ENCODE measurements at places on chromosomes 4 and X.

- DNase-seq = no peak
Measured at GRCh38 chr4:8539661-8540060, 40.5 kb upstream of the GPR78 start.

- DNase-seq = no peak
Measured at GRCh38 chr4:11546391-11547175, 117.9 kb upstream of the HS3ST1 start.

DNA sequence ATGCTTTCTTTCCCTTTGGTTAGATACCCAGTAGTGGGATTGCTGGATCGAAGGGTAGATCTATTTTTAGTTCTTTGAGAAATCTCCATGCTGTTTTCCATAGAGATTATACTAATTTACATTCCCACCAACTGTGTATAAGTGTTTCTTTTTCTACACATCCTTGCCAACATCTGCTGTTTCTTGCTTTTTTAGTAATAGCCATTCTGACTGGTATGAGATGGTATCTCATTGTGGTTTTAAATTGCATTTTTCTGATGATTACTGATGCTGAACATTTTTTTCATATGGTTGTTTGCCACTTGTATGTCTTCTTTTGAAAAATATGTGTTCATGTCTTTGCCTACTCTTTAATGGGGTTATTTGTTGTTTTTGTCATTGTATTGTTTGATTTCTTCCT is 6.6 kb upstream of the AGA start:
- peak; percentile 83 for DNase-seq

DNA sequence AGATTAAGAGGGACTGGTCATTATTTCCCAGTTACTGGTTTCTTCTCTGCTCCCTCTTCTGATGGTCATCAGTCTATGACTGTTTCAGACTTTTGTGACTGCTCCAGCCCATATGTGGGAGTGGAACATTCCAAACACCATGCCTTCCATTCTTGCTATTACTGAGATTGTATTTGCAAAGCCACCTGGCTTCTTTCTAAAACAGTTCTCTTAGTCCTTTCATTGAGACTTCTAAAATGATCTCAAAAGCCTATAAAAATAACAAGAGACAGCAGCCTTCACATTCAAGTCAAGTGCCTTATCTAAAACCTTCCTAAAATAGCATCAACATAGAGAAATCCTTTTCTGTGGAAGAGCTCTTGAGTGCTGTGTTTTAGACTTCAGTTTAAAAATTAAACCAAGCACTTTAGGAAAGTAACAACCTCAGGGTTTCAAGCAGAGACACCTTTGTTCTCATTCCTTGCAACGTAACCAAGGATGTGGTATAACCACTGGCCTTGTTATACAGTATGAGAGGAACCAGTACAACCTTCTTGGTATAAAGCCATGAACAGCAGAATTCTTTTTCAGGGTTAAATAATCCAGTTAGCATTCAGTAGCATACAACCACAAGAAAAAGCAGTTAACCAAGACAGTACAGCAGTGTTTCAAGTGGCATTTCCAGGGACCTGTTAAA is 97.1 kb downstream of the NFKB1 start:
- DNase-seq = peak; percentile 13

DNA sequence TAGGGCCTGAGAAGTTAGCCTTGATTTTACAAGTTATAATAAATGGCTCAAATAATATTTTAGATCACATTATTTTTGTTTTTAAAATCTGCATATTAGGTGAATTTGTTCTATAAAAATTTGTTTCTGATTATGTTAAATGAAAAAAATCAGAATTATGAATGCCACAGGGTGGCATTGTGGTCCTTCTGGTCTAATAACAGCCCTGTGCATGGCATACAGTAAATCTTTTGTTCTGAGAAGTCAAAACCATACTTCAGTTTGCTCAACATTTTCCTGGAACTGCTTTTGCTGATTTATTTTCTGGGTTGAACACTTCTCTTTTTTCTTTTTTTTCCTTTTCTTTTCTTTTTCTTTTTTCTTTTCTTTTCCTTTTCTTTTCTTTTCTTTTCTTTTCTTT is 101.0 kb upstream of the UBQLN2 start:
- DNase-seq = peak; percentile 0

DNA sequence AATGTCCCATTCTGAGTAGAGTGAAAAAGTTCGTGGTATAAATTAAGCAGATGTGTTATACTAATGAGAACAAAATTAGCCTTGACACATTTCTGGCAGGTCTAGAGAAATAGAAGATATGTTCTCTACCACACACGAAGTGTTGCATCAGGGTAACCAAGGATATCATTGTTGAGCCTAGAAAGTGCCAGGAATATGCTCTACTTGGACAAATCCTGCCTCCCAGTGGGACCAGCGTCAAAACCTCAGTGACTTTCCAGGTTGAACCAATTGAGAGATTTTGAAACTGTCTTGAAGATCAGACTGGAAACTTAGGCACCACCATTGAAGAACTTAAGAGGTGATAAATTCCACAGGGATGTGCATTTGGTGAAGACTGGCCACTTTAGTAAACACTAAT is 115.9 kb downstream of the HPGD start:
- DNase-seq = no peak

GRCh38 chr4:138650929-138651448 is 364.6 kb upstream of the NOCT start:
- peak; percentile 95 for DNase-seq

DNA sequence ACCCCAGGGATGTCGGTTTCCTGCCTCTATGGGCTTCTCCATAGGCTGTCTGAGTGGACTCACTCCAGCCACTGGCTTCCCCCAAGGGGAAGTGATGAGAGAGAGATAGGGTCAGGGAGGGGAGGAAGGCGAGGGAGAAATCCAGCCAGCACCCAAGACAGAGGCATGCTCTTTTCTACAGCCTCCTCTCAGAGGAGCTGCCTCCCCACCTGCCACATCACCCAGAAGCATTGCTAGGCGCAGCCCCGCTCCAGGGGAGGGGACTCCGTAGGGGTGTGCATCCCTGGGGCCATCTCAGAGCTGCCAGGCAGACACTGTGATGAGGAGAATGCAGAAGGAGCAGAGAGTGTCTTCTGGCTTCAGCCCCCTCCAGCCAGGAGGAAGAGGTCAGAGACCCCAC is 109.5 kb upstream of the NKX1-1 start:
- no peak for DNase-seq

DNA sequence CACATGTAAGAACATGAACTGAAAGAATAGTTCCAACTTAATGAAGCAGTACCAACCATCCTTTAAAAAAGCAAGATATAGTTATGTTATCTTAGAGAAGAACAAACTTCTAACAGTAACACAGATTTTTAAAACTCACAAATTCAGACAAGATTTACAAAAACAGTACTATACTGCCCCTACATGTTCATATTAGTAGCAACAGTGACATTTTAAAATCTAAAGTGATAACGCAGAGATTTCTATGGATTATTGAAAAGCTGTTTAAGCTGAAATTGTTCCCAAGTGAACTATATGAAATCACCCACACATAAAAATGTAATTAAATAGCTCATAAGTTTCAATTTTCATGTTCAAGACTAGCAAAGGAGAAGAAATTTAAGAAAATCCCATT is 166.0 kb downstream of the FBXW7 start:
- DNase-seq = no peak

- peak; percentile 23 for DNase-seq
Measured at GRCh38 chr4:158169931-158170690, 2.7 kb downstream of the GASK1B start.

DNA sequence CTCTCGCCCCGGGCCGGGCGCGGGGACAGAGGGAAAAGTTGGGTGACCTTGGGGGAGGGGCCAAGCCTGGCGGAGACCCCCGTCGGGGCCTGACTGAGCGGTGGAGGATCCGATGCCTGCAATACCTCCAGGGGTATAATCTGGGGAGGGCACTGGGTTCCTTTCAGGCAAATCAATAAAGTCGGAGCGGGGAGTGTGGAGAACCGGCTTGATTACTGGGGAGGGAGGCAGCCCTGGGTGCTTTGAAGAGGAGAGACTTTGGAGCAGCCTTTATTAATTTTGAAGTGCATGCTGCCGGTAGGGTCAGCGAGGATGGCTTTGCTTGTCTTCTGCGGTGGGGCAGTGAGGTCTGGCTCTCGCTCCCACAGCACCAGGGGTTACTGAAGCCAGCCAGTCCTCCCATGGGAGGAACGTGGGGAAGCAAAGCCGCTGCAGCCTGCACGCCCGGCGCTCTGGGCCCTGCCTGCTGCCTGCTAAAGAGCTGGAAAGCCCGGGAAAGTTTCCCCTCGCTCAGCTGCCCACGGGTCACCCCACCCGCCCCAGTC is 403 bp upstream of the LGI2 start:
- peak; percentile 33 for DNase-seq

DNA sequence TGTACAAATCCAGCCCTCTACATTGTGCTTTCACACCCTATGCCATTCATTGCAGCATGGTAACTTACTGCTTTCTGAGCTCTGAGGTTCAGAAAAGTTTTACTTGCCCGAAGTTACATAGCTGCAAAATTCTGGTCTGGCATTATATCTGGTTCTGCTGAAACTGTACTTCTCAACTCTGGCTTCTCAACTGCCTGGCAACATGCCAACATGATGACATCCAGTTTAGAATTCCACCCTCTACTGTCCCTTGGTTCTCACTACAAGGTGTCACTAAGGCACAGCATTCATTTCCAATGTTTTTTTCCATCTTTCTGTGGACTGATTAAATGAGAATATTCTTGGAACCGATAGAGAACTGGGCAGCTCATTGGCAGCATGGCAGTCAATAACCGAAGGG is 242.9 kb upstream of the PRPS2 start:
- no peak for DNase-seq

GRCh38 chrX:123436512-123437136 is 252.5 kb downstream of the GRIA3 start:
- no peak for DNase-seq

GRCh38 chrX:150365051-150365989 is 2.2 kb downstream of the MAMLD1 start:
- peak; percentile 66 for DNase-seq

- peak; percentile 85 for DNase-seq
Measured at GRCh38 chr4:168598191-168598590, 101.3 kb downstream of the PALLD start.

GRCh38 chr4:112253382-112254000 is 21.9 kb downstream of the AP1AR start:
- no peak for DNase-seq

- DNase-seq = peak; percentile 88
Measured at GRCh38 chrX:22159071-22159470, 113.6 kb upstream of the CBLL2 start.

DNA sequence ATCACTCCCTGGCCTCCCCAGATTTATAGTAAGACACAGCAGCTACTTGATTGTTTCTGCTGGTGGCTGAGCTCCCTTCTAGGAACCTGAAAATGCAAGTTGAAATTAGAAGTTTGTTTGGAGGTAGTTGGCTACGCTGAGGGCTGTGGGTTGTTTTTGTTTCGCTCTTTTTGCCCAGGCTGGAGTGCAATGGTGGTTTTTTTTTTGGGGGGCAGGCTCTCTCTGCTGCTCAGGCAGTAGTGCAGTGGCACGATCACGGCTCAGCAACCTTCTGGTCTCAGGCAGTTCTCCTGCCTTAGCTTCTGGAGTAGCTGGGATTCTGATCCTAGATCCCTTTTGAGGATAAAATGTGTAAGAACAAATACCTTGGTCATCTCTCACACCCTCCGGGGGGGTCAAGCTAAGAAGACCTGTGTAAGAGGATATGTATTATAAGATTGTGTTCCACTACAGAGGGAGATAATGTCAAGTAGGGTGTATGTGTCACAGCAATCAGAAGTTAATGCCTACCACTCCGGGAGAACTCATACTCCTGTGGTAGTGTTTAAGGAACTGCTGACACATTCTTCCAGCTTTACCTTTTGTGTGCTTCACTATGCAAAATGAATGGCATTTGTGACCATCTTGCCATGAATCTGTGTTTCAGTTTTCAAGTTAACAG is 9.7 kb downstream of the JADE1 start:
- DNase-seq = no peak

GRCh38 chr4:169295822-169296221 is 25.1 kb upstream of the SH3RF1 start:
- DNase-seq = no peak

- no peak for DNase-seq
Measured at GRCh38 chr4:68591204-68591603, 15.1 kb upstream of the UGT2B17 start.

DNA sequence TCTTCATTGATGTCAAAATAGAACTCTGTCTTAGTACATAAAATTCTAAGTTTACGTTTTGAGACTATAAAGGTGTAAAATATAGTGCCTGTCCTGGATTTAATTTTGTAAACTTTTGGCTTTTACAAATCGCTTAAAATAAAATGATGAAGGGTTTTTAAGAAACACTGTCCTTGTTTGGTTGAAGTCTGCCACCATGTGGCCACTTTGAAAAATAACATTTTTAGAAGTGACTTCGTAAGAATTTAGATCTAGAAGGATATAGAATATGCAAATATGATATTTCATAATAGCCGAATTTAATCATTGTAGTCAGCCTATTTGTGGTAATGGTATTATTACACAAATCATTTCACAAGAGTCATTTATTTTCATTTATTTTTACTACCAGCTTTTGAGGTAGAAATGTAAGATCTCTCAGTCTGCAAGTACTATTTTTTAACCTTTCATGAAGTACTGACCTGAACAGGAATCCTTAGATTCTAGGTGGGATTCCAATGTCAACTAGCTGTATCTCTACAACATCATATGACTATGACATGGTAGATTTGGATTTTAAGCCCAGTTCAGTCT is 31.0 kb upstream of the FAT4 start:
- peak; percentile 48 for DNase-seq

DNA sequence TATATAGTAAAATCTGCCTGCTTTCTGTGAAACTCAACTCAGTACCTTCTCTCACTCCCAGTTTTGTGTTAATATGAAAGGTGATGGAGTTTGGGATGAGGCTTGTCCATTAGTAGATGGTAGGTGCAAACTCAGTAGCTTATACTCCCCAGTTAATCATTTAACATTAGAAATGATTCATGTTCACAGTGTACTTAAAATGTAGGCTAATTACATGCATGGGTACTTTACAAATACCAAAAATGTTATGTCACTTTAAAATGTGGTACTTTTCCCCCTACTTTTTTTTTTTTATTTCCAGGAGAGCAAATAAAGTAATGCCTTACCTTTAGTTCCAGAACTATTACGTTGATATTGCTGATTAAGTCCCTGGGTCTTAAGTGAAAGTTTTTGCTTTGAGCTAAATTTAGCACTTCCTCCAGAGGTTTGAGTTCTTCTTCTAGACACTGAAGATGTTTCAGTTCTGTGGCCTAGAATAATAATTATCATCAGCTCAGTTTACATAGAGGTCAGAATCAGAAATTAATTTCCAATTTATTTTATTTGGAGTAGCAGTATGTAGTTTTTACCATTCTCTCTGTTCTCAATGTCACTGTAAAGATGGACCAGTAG is 3.0 kb downstream of the IL2 start:
- DNase-seq = no peak

DNA sequence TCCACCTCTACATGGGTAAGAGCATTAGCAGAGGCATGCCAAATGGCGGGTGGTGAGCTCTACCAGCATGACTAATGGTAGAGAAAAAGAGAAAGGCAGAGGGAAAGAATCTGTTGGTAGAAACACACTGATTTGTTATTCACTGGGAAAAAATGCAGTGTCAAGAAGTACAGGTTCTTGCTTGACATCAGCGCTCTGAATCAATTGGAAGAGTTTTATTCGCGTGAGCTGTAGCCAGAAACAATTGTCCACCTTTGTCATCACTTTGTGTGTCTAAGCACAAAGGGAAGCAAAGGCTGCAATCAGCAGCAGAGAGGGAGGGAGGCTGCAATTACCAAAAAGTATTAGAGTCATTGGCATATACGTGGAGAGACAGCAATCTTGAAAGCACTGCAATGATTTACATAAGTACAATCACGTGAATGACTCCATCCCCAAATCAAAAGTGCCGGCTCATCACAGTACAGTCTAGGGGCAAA is 67.7 kb upstream of the HS3ST1 start:
- DNase-seq = peak; percentile 5
